ENCODE measurements at places on chromosomes 7 and 10.
A peak's percentile ranks its signal among the peaks of the same experiment; 100 is the strongest.

DNA sequence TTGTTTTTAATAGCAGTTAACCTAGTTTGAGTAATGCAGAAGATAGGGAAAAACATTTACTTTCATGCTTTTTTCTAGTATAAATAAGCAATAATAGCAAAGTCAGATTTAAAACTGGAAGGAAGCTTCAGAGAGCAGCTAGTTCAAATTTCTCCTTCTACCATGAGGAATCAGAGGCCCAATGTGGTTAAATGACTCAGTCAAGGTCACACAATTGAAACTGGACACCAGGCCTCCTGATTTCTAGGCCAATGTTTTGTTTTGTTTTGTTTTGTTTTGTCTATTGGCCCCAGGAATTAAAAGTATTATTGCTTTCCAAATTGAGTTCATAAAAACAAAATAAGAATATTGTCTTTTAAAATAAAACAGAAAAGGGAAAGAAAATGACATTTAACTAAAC, 122.3 kb downstream of the TRIL start:
- DNase-seq: no peak

- DNase-seq: no peak
Measured at GRCh38 chr10:49212076-49212475, 23.9 kb upstream of the TMEM273 start.

- DNase-seq: no peak
Measured at GRCh38 chr7:17546592-17546991, 248.1 kb downstream of the AHR start.

DNA sequence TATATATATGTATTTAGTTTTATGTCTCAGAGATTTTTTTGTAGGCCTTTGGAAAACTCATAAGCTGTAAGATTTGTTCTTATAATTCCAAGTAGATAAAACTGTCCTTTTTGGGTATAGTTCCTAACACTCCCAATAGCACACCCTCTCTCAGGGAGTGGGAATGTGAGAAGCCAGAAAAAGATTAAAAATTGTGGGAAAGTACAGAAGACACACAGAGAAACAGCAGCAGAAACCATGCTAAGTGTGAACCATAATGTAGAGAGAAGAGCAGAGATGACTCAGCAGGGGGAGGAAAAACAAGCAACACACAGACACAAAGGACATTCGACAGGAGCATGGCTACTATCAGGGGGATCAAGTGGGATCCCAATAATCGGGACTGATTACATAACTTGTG, 401.6 kb downstream of the MAGI2 start:
- DNase-seq: no peak

DNA sequence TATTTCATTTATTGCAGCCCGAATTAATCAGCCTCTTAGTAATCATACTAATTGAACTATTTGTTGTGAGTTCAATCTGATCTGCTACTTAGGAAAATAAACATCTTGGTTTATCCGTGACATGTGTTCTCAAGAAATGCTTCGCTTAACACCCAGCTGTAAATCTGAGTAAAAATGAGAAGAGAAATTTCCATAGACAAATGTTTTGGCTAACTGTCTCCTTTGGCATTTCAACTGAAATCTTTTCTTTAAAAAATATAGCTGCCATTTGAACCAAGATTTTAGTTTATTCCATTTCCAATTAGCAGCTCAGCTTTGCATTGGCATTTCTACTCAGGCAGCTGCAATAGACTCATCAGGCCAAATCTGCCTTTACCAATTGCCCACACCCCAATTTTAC, 180.5 kb upstream of the PTER start:
- no peak for DNase-seq

DNA sequence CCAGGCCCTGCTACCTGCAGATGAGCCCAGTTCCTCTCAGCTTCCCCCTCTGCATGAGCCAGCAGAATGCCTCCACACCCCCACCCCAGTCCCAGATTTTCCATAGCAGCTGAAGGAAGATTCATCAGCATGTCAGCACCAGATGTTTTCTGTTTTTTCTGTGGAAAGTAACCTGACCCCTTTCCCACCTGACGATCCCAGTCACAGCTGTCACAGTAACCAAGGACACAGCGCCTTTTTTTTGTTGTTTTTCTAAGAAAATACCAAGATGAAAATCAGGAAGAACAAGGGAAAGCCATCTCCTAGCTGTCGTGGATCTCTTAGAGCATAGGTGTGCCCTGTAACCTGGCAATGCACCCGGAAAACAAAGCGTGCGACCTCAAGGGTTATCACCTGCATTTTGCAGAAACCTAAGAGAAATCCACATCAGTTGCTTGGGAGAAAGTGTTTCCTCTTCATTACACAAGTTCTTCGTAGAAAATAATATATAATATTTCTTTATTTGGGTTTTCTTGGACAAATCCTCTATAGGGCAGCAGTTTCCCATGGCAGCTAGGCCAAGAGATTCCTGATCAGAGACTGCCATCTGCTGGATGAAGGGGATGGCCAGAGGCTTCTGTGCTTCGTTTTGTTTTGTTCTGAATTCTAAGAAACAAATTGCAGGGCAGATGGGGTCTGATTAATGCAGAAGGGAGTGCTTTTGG, 401.9 kb downstream of the TNS3 start:
- DNase-seq: peak; percentile 30

GRCh38 chr7:139586286-139586685, 62.8 kb downstream of the CLEC2L start:
- DNase-seq: no peak

GRCh38 chr7:66903360-66904062, 17.5 kb upstream of the TMEM248 start:
- DNase-seq: no peak

GRCh38 chr10:8035006-8035640, 19.4 kb upstream of the GATA3 start:
- DNase-seq: no peak

DNA sequence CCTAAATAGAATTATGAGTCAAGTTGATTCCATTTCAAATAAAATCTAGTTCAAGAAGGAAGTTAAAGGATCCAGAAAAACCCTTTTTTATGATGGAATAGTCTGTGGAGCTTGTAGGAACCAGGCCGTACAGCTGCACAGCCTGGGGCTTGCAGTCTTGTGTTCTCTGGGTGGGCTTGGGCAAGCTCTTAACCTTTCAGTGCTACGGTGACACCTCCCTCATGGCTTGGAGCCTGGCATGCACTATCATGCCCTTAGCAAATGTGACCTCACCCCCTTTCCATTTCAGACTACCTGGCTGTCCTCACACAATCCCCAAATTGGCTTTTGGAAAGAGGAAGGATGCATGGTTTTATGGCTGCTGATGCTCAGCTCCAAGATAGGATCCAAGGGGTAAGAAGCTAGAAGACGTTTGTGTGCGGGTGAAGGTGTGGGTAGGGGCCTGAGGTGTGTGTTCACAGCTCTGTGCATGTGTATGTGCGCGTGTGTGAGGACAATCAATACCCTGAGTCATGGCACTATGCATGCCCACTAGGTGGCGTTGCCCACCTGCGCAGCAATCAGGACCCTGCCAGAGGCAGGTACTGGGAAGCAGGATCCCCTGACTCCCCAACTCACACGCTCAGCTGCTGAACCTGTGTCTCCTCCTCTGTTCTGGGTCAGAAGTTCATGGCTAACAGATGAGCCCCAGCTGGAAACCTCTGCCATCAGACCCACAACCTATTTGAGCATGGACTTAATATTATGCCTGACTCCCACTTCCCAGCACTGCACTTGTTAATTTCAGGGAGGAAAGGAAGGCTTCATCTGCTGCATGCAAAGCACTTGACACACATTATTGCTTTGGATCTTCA, 113.4 kb downstream of the PTPN20 start:
- DNase-seq: peak; percentile 60

DNA sequence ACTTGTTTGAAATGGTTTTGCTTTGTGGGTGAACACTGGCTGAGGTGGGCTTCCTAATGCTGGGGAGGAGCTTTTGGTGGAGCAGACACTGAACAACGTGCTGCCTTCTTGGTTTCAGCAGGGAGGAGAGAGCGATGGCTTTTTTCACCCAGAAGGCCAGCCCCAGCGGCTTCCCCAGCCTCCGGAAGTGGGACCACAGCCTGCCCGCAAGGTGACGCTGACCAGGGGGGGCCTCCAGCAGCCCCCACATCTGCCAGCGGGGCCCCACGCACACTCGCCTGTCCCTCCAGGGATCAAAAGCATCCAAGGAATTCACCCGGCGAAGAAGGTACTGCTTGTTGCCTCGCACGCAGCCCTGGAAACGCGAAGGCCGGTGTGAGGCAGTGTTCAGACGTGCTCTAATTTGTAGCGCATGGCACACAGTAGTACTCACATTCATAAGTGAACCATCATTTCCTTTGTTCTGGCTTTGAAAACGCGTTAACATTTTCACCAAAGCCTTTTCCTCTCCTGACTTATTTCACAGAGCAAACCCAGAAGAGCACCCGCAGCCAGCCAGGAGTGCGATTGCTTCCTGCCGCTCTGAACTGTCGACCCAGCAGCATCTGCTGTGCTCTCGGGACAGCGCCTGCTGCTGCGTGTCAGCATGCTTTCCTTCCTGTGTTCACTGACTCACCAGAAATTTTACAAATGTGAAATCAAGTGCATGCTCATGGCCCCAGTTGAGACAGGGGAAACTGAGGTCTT, 48.4 kb downstream of the SHH start:
- DNase-seq: no peak

GRCh38 chr7:66377045-66377444, 171.9 kb downstream of the TPST1 start:
- DNase-seq: no peak

GRCh38 chr7:46611508-46611907, 690.4 kb upstream of the IGFBP3 start:
- no peak for DNase-seq

DNA sequence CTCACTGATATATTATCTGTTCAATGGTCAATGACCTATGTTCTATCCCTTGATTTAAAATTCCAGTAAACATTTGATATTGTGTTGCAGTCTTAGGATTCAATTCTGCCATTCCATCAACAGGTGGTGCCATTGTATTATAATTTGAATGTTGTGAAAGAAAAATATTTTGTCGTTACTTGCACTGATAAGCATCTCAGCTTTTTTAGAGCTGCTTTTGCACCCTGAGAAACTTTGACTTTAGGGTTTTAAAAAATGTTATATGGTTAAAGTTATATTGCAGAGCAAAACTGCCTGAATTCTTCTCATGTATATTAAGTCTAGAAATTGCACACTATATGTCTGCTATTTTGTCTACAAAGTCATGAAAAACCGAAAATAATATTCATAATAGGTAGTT, 18.8 kb upstream of the MINDY3 start:
- DNase-seq: no peak

GRCh38 chr10:7272008-7272407, 138.8 kb downstream of the SFMBT2 start:
- no peak for DNase-seq

GRCh38 chr10:61391281-61391680, 61.9 kb downstream of the TMEM26 start:
- DNase-seq: no peak

- DNase-seq: no peak
Measured at GRCh38 chr7:87223666-87224065, 4.1 kb upstream of the TMEM243 start.

DNA sequence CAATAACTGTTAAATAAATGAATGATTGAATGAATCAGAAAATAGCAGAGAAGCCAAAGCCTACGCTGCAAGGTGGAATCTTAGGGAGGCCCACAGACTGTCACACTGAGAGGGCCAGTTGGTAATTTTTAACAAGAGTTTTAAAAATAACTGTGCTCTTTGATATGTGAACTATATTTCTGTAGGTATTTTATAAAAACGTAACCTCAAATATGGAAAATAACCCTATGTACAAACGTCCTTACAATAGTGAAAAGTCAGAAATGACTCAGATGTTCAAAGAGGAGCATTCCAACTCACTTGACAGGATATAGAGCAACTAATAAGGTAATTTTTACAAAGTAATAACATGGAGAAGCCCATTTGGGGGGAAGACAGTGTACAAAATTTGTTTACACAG, 18.9 kb upstream of the TMEM273 start:
- no peak for DNase-seq

GRCh38 chr7:26397332-26397731, 105.7 kb downstream of the SNX10 start:
- no peak for DNase-seq

GRCh38 chr7:82745117-82745516, 301.5 kb upstream of the CACNA2D1 start:
- DNase-seq: no peak

- DNase-seq: no peak
Measured at GRCh38 chr7:107715531-107715930, 28.4 kb upstream of the CBLL1 start.

GRCh38 chr10:126215746-126216631, 172.3 kb downstream of the ADAM12 start:
- no peak for DNase-seq

GRCh38 chr10:91907914-91908336, 1.4 kb downstream of the FGFBP3 start:
- no peak for DNase-seq

DNA sequence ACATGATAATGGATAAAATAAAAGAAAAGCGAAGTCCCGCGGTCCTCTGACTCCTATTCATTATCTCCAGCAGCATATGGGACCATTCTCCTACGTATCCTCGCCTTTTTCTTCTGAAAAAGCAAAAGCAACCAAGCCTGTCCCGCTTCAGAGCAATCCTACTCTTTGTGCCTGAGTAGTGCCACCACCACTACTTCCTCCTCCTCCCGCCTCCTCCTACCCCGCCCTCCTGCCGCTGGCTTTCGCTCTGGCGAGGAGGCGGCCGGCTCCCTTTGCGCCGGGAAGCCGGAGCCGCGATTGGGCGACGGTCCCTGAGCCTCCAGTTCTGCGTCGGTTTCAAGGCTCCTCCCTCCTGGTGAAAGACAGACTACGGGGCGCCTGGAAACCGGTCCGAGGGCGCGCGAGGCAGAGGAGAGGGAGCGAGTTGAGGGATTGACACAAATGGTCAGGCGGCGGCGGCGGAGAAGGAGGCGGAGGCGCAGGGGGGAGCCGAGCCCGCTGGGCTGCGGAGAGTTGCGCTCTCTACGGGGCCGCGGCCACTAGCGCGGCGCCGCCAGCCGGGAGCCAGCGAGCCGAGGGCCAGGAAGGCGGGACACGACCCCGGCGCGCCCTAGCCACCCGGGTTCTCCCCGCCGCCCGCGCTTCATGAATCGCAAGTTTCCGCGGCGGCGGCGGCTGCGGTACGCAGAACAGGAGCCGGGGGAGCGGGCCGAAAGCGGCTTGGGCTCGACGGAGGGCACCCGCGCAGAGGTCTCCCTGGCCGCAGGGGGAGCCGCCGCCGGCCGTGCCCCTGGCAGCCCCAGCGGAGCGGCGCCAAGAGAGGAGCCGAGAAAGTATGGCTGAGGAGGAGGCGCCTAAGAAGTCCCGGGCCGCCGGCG, at the start of gene FZD1:
TSS of gene FZD1 (plus strand) at position 388 of the 878 bp plus-strand sequence. CDS start at position 836, 448 bp downstream.
- DNase-seq: peak; percentile 97

DNA sequence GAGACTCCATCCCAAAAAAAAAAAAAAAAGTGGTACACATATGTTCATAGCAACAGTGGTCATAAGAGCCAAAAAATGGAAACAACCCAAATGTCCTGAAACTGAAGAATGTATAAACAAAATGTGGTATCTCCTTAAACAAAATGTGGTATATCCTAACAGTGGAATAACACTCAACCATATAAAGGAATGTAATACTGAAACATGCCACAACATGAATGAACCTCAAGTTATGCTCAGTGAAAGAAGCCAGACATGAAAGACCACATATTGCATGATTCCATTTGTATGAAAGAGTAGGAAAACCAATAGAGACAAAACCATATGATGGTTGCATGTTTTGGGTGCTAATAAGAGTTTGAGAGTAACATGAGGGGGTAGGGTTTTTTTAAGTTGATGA, 3.1 kb downstream of the GJC3 start:
- DNase-seq: no peak

GRCh38 chr10:106815427-106816043, 349.0 kb downstream of the SORCS1 start:
- DNase-seq: no peak

All from left cardiac atrium (tissue), 4 donors.